ENCODE measurements at places on chromosomes 16 and 17. TPM values are rescaled to one million over a fixed set of nuclear protein-coding genes. Genes with fewer than 3 reads are reported as not detected.

Gene SLC4A1
- total RNA-seq, result not detected

Gene SLC5A11
- 0.95 TPM for total RNA-seq

Gene KRTAP4-9
- total RNA-seq, result not detected

Gene GDPD1
- 1.2 TPM for total RNA-seq

Gene AARSD1
- total RNA-seq, result 76.2 TPM

Gene MT1G
- total RNA-seq, result not detected

Gene IL32
- total RNA-seq, result 149 TPM

Gene NUDT7
- 4.3 TPM for total RNA-seq

Gene GINS2
- total RNA-seq, result 52.5 TPM

Gene TMEM235
- total RNA-seq, result not detected

Gene SEPTIN1
- 0.21 TPM for total RNA-seq

Gene C17orf78
- total RNA-seq, result not detected

Gene NECAB2
- 0.68 TPM for total RNA-seq

Gene GAS2L2
- total RNA-seq, result not detected

Gene KRT23
- total RNA-seq, result 43.6 TPM

DNA sequence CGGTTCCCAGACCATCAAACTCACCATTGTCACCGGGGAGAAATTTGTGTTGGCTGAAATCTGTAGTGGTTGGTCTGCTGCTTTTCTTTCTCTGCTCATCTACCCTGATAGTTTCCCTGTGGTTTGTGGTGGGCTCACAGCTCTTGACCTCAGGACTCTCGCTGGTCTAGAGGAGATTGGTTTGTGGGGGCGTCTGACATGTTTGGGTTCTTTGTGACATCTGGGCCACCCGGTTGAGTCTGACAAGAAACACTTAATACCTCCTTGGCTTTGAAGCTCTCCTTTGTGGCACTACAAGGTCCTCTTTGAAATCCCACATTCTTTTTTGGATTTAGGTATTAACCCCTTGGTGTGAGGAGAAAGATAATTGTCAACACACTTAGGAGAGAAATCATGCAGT is 662.0 kb downstream of the WWOX start:
- H3K36me3 ChIP-seq, result peaks cover 2% of the 10 kb centered on the region
- no peak overlapping the region for H3K4me3 ChIP-seq
- H3K27me3 ChIP-seq, result no peaks in the 10 kb centered on the region
- H3K4me1 ChIP-seq, result peaks cover 5% of the 10 kb centered on the region
- no peak overlapping the region for H3K27ac ChIP-seq

- no peaks in the 10 kb centered on the region for H3K36me3 ChIP-seq
- no peak overlapping the region for H3K4me3 ChIP-seq
Measured at GRCh38 chr17:50248255-50248654, 26.0 kb upstream of the TMEM92 start.

DNA sequence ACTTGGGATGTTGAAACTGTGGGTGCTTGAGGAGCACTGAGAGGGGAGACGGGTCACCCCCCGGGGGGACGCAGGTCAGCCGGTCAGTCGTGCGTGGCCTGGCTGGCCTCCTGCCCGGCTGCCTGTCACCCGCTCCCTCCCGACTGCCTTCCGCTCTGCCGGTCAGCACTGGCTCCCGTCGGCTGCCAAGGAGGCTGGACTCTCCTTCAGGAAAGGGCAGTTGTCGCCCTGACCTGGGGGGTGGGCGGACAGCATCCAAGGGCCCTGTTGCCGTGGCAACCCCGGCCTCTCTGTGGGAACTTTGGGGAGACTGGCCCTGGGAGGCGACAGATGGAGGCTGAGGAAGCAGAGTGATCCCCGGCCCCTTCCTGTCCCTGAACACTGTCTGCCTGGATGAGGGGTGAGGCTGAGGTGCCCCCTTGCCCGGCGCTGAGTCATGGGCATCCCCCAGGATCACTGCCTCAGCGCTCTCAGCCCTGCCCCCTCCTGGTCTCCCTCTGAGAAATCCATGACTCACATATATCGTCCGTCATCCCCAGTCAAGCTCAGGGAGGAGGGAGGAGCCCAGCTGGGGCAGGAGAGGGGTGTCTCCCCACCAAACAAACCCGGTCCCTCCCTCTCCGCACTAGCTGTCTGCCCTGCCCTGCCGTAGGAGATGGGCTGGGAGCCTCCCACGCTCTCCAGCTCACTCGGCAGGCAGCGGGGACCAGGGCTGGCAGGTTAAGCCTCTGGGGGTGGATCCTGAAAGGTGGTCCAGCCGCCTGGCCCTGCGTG is at the start of gene ADGRG1:
ADGRG1 (plus strand) TSS at position 623 of the 774 bp plus-strand sequence. CDS start 21,658 bp downstream, outside the sequence.
- H3K4me1 ChIP-seq, result peaks cover 18% of the 10 kb centered on the region
- DNase-seq, result no peak
- peaks cover 1% of the 10 kb centered on the region for H3K36me3 ChIP-seq
- H3K27me3 ChIP-seq, result no peaks in the 10 kb centered on the region
- no peak within 1 kb of the TSS for H3K4me3 ChIP-seq
- H3K27ac ChIP-seq, result peak within 1 kb of the TSS; percentile 27

- no peaks in the 10 kb centered on the region for H3K36me3 ChIP-seq
- H3K4me3 ChIP-seq, result no peak overlapping the region
- H3K27ac ChIP-seq, result peak overlapping the region; percentile 67
- H3K4me1 ChIP-seq, result no peaks in the 10 kb centered on the region
- no peak for DNase-seq
Measured at GRCh38 chr17:836151-836550, 54.0 kb downstream of the MRM3 start.

DNA sequence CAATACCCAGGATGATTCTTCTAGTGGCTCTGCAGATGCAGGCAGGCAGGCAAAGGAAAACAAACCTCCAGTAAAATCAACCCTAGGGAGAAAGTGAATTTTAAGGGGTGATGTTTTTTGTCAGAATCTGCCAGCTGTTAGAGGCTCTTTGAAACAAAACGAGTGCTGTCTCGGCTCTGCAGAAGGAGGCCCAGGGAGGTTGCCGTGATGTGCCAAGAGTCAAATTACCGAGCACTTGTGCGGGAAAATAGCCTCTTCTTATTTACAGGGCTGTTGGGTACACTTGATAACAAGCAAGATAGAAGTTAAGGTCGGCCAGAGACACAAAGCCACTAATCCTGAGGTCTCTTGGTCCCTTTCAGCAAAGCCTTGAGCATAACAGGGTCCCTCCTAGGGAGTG is 68.9 kb upstream of the EEF2KMT start:
- no peak overlapping the region for H3K27ac ChIP-seq
- no peaks in the 10 kb centered on the region for H3K36me3 ChIP-seq

GRCh38 chr16:51019617-51020016 is 131.5 kb downstream of the SALL1 start:
- no peaks in the 10 kb centered on the region for H3K36me3 ChIP-seq
- no peak overlapping the region for H3K4me3 ChIP-seq
- H3K4me1 ChIP-seq, result no peaks in the 10 kb centered on the region
- no peaks in the 10 kb centered on the region for H3K27me3 ChIP-seq
- no peak overlapping the region for H3K27ac ChIP-seq

DNA sequence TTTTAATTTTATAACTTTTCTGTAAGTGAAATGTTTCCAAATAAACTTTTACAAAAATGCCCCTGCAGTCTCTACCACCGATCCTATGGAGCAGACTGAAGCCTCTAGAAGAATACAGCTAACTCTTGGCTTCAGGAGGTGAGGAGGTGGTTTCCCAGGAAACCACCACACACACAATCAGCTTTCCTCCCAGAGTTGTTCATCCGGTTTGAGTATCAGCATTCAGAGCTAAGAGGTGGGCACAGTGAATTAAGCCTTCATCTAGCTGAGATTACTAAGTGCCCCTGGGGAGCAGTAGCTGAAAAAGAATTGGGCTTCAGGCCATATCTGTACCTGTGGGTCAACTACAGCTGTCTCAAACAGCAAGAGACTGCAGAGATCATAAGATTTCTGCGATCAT is 139.7 kb downstream of the AATF start:
- no peak overlapping the region for H3K27ac ChIP-seq
- no peaks in the 10 kb centered on the region for H3K36me3 ChIP-seq
- no peaks in the 10 kb centered on the region for H3K27me3 ChIP-seq

GRCh38 chr17:55648086-55648485 is 74.6 kb downstream of the TMEM100 start:
- no peak overlapping the region for H3K27ac ChIP-seq
- H3K36me3 ChIP-seq, result no peaks in the 10 kb centered on the region
- H3K4me1 ChIP-seq, result no peaks in the 10 kb centered on the region
- H3K4me3 ChIP-seq, result no peak overlapping the region
- no peaks in the 10 kb centered on the region for H3K27me3 ChIP-seq
- no peak for DNase-seq

GRCh38 chr16:88785106-88785924 is at the start of gene PIEZO1:
Gene PIEZO1 (minus strand): TSS chr16:88785220. CDS start chr16:88784964, 256 bp downstream.
- peaks cover 41% of the 10 kb centered on the region for H3K4me1 ChIP-seq
- H3K27ac ChIP-seq, result peak within 1 kb of the TSS; percentile 82
- peak; percentile 86 for DNase-seq
- H3K4me3 ChIP-seq, result peak within 1 kb of the TSS; percentile 93

DNA sequence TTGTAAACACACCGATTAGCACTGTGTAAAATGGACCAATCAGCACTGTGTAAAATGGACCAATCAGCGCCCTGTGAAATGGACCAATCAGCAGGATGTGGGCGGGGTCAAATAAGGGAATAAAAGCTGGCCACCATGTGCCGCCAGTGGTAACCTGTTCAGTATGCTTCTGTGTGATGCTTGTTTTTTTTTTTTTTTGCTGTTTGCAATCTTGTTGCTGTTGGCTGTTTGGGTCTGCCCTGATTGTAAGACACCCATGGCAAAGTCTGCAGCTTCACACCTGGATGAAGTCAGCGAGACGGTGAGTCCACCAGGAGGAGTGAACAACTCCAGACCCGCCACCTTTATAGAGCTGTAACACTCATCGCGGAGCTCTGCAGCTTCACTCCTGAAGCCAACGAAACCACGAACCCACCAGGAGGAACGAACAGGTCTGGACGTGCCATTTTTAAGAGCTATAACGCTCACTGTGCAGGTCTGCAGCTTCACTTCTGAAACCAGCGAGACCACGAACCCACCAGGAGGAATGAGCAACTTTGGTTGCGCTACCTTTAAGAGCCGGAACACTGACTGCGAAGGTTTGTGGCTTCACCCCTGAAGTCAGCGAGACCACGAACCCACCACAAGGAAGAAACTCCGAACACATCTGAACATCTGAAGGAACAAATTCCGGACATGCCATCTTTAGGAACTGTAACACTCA is 85.0 kb upstream of the MED9 start:
- H3K4me3 ChIP-seq, result no peak overlapping the region
- peaks cover 12% of the 10 kb centered on the region for H3K4me1 ChIP-seq
- no peaks in the 10 kb centered on the region for H3K36me3 ChIP-seq
- no peak for DNase-seq
- no peak overlapping the region for H3K27ac ChIP-seq
- no peaks in the 10 kb centered on the region for H3K27me3 ChIP-seq

- no peaks in the 10 kb centered on the region for H3K27me3 ChIP-seq
- H3K36me3 ChIP-seq, result no peaks in the 10 kb centered on the region
- no peak for DNase-seq
Measured at GRCh38 chr16:51497541-51498211, 346.6 kb upstream of the SALL1 start.

- H3K4me1 ChIP-seq, result no peaks in the 10 kb centered on the region
- H3K4me3 ChIP-seq, result no peak overlapping the region
- H3K36me3 ChIP-seq, result no peaks in the 10 kb centered on the region
Measured at GRCh38 chr17:50328363-50329325, 17.3 kb upstream of the XYLT2 start.

DNA sequence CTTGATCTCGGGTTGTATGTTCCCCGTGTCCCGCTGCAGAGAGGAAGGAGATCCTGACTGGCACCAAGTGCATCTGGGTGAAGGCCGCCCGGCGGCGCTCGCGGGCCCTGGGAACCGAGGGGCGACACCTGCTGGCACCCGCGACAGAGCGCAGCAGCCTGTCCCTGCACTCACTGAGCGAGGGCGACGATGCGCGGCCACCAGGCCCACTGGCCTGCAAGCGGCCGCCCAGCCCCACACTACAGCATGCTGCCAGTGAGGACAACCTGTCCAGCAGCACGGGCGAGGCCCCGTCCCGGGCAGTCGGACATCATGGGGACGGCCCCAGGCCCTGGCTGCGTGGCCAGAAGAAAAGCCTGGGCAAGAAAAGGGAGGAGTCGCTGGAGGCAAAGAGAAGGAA is 7.5 kb downstream of the BTBD17 start:
- H3K27ac ChIP-seq, result no peak overlapping the region
- H3K4me1 ChIP-seq, result no peaks in the 10 kb centered on the region
- no peaks in the 10 kb centered on the region for H3K27me3 ChIP-seq
- H3K36me3 ChIP-seq, result no peaks in the 10 kb centered on the region

DNA sequence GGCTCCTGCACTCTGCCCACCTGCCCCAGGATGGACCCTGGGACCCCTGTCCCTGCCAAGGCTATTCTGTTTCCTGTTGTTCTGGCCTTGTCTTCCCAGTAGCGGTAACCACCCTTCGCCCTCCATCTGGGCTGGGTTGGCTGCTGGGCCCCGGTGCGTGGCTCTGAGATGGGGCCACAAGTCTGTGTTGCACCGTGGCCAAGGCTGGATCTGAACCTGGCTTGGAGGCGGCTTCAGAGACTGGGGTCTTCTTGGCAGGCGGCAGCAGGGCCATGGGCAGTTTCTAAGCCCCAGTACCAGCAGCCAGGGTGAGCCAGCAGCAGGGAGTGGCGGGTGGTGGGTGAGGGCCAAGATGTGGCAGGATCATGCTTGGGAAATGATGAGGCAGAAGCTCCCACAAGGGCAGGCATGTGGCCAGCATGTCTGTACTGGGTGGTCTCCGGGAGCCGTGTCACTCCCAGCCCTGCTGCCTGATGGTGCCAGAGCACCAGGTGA is 12.6 kb downstream of the MAP2K3 start:
- peaks cover 3% of the 10 kb centered on the region for H3K36me3 ChIP-seq
- no peaks in the 10 kb centered on the region for H3K27me3 ChIP-seq
- H3K4me1 ChIP-seq, result no peaks in the 10 kb centered on the region
- H3K4me3 ChIP-seq, result no peak overlapping the region

GRCh38 chr16:4505356-4506147 is 29.4 kb downstream of the HMOX2 start:
- DNase-seq, result no peak
- H3K36me3 ChIP-seq, result peaks cover 2% of the 10 kb centered on the region
- H3K4me3 ChIP-seq, result no peak overlapping the region
- no peaks in the 10 kb centered on the region for H3K27me3 ChIP-seq
- H3K4me1 ChIP-seq, result peaks cover 7% of the 10 kb centered on the region
- no peak overlapping the region for H3K27ac ChIP-seq

DNA sequence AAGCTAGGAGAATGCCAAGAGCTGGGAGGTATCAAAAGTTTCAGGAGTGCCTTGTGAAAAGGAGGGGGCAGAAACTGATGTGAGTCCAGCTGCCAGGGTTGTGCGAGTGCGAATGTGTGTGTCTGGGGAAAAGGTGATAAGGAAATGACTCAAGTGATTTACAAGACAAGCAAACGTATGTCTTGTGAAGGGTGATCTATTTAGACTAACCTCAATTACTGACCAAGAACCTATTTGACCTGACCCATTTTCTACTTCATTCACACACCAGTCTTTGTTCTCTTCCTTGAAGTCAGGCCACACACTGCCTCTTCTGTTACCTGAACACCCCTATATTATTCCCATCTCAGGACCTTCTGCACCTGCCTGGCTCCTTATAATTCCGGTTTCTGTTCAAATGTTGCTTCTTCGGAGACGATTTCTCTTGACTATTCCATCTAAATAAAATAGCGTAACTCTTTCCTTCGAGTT is 1.0 kb downstream of the GDE1 start:
- H3K27ac ChIP-seq, result peak overlapping the region; percentile 93
- DNase-seq, result peak; percentile 45
- H3K4me3 ChIP-seq, result peak overlapping the region; percentile 82
- no peaks in the 10 kb centered on the region for H3K36me3 ChIP-seq

- DNase-seq, result no peak
- H3K27me3 ChIP-seq, result no peaks in the 10 kb centered on the region
- no peaks in the 10 kb centered on the region for H3K36me3 ChIP-seq
- no peak overlapping the region for H3K27ac ChIP-seq
Measured at GRCh38 chr16:30992931-30993816, 8.2 kb downstream of the HSD3B7 start.

- DNase-seq, result no peak
- no peak overlapping the region for H3K27ac ChIP-seq
- H3K27me3 ChIP-seq, result no peaks in the 10 kb centered on the region
- H3K4me3 ChIP-seq, result no peak overlapping the region
Measured at GRCh38 chr16:48434653-48435317, 49.6 kb upstream of the SIAH1 start.
